ENCODE measurements at places on chromosomes 16 and 17. TPM values are rescaled to one million over a fixed set of nuclear protein-coding genes. Genes with fewer than 3 reads are reported as not detected.

DNA sequence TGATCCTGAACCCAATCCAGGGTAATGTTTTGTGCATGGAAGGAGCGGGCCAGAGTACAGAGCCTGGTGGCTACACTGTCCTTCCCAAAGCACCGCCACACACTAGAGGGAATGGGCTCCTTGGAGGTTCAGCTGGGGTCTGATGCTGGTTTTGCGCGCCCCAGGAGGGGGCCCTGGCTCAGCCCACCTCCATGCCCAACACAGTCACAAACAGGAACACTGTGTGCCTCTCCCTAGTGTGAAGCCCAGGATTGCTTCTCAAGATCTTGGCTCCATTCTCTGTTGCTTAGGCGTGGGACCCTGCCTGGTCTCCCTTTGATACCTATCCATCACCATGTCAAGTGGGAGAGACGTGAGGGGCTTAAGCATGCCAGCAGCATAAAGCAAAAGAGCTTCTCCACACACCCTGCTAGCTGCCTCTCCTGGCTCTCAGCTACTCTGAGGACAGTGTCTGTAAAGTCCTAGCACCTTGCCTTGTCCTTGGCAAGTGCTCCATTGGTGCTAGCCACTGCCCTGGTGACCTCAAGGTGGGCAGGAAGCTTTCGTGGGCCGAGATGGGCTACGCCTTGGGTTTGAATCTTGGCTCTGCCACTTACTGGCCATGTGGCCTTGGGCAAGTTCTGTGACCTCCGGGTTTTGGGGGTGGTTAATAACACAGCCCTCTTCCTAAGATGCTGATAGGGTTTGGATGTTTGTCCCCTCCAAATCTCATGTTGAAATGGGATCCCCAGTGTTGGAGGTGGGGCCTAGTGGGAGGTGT is 122.2 kb downstream of the C16orf78 start:
- no peak for DNase-seq

- DNase-seq = no peak
Observed at GRCh38 chr17:31522284-31522931, 130.9 kb downstream of the RAB11FIP4 start.

The SLC38A8 gene
- total RNA-seq = not detected

The PRSS22 gene
- 20.2 TPM for total RNA-seq

GRCh38 chr16:8812162-8812843 is 14.7 kb downstream of the PMM2 start:
- no peak for DNase-seq

GRCh38 chr16:69781118-69781517 is 19.0 kb downstream of the WWP2 start:
- no peak for DNase-seq

DNA sequence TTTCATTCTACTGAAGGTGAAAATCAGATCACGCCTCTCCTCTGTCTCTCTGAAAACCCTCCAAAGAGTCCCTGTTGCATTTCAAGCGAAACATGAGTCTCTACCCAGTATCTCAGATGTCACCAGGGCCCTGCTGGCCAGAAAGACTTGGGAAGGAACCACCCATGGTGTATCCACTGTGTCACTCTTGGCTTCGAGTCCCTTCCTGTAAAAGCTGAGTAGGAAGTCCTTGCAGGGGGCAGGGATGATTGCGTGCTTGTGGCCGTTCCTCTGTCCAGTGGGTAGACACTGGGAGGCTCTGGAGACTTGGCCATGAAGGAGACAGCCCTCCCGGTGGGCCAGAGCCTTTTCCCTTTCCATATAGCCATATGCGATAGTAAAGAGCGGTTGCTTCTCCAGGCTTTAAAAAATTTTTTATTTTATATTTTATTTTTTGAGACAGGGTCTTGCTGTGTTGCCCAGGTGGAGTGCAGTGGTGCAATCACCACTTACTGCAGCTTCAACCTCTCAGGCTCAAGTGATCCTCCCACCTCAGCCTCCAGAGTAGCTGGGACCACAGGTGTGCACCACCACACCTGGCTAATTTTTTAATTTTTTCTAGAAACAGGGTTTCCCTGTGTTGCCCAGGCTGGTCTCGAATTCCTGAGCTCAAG is 19.0 kb upstream of the RMI2 start:
- no peak for DNase-seq

The SLC13A2 gene
- not detected for total RNA-seq

GRCh38 chr17:45406107-45406506 is 26.6 kb downstream of the ARHGAP27 start:
- no peak for DNase-seq

DNA sequence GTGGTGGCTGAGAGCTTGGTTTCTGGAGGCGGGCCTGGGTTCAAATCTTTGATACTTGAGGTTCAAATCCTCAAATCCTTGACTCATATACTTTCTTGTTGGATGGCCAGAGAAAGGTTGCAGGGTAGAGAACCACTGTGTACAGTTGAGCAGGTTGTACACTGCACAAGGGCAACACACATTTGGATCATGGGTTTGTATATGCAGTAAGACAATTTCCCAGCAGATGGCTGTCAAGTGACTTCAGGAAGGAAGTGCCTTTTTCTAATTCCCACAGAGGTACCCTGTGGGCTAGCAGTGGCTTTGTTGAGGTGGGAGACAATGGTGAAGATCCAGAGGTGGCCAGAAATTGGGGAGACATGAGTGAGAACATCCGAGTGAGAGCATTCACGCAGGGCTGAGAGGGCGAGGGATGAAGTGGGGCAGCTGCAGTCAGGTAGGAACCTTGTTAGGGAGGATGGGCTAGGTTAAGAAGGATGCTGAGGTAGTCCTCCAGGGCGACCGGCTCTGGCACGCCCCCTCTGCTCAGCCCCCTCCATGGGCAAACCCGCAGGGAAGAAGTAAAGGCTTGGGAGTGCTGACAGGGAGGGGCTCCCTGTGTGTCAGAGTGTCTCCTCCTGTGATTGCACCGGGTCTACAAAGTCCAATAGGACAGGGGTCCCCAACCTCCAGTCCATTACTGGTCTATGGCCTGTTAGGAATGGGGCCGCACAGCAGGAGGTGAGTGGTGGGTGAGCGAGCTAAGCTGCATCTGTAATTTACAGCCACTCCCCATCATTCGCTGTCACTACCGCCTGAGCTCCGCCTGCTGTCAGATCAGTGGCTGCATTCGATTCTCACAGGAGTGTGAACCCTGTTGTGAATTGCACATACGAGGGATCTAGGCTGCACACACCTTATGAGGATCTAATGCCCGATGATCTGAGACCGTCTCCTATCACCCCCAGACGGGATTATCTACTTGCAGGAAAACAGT is 2.7 kb downstream of the C16orf89 start:
- DNase-seq = no peak

DNA sequence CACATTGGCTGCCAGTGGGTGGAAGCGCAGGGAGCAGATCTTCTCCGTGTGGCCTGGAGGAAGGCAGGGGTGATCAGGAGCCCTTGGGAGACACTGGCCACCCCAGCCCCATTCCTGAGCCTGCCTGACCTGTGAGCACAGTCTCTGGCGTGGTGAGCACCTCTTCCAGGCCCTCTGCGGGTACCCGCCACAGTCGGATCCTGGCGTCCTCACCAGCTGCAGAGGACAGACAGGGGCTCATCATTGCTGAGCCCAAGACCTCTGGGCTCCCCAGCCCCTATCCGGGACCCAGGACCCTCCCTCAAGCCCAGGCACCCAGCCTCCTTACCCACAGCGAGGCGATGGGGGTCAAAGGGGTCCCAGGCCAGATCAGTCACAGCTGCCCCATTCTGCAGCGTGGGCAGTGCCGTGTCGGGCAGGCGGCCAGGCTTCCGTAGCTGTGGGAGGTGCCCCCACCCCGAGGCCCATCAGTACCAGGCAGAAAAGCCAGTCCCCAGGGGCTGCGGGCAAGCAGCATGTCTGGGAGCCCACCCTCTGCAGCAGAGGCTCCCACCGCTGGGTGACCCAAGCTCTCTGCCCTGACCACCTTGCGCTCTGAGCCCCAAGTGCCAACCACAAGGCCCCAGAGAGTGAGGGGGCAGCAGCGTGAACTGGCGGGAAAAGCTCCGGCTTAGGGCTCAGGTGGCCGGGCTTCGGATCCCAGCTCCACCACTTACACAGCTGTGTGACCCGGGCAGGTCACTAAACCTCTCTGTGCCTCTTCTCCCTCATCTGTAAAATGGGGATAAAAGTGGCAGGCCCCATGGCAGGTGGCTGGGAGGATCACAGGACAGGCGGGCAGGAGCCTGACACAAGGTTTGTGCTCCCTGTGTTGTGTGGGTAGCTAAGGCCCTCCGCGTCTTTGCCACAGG is 10.2 kb upstream of the PAM16 start:
- DNase-seq = no peak

GRCh38 chr16:84062734-84063640 is 20.4 kb upstream of the SLC38A8 start:
- peak; percentile 52 for DNase-seq

GRCh38 chr17:42027961-42028790 is 8.3 kb downstream of the NKIRAS2 start:
- peak; percentile 39 for DNase-seq

- DNase-seq = no peak
Observed at GRCh38 chr17:66347661-66348514, 45.5 kb downstream of the PRKCA start.

The CASKIN1 gene
- total RNA-seq = 5.9 TPM

GRCh38 chr16:13377143-13377542 is 475.7 kb downstream of the SHISA9 start:
- no peak for DNase-seq

GRCh38 chr17:15007147-15007553 is 258.0 kb downstream of the PMP22 start:
- DNase-seq = no peak

The TP53TG3F gene
- not detected for total RNA-seq

DNA sequence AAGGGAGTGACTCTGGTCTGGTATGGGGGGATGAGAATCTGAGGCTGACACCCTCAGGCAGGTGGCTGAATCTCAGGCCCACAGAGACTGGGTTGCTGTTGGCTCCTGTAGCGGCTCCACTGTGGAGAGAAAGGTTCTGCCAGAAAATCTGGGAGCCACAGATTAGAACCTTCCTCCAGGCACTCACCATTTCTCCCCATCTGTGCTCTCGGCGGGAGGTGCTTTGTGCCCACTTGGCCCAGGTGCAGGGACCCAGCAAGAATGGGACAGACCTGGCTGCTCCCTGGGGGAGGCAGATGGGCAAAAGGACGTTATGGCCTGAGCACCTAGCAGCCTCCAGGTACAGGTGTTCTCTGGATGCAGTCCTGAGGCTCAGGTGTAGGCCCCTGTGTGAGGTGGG is 20.1 kb downstream of the RAB11FIP3 start:
- DNase-seq = no peak

The COG8 gene
- 50.3 TPM for total RNA-seq

GRCh38 chr16:49250689-49251088 is 30.9 kb downstream of the CBLN1 start:
- no peak for DNase-seq

The CACNA1H gene
- total RNA-seq = 24.3 TPM

The TMIGD1 gene
- not detected for total RNA-seq

GRCh38 chr17:50949128-50949988 is 83.2 kb upstream of the TOB1 start:
- no peak for DNase-seq

GRCh38 chr16:48948911-48949310 is 332.7 kb downstream of the CBLN1 start:
- no peak for DNase-seq

Data from HCT116 (cell line).